ENCODE measurements at places on chromosomes 2 and 18. TPM values are rescaled to one million over a fixed set of nuclear protein-coding genes. Genes with fewer than 3 reads are reported as not detected.

- DNase-seq: no peak
Measured at GRCh38 chr2:226742347-226742746, 57.3 kb downstream of the IRS1 start.

Gene DES
- total RNA-seq: 6.1 TPM

GRCh38 chr2:142100970-142101369 is 29.8 kb downstream of the LRP1B start:
- DNase-seq: no peak

- DNase-seq: no peak
Measured at GRCh38 chr2:138964418-138964817, 184.2 kb upstream of the NXPH2 start.

GRCh38 chr18:31444142-31444541 is 3.4 kb upstream of the DSG3 start:
- no peak for DNase-seq

GRCh38 chr2:26148501-26148900 is 24.4 kb upstream of the GAREM2 start:
- DNase-seq: peak; percentile 53

Gene SEPTIN10
- total RNA-seq: 84.5 TPM

Gene ATP8B1
- 3.9 TPM for total RNA-seq

Measured in GM23338 (cell line).